CD8-positive, alpha-beta memory T cell (primary cell): ENCODE measurements at places on chromosomes 7 and 10. TPM values are rescaled to one million over a fixed set of nuclear protein-coding genes. Genes with fewer than 3 reads are reported as not detected.
A peak's percentile ranks its signal among the peaks of the same experiment; 100 is the strongest.

- DNase-seq, result no peak
Measured at GRCh38 chr10:44895280-44895679, 15.9 kb upstream of the TMEM72 start.

DNA sequence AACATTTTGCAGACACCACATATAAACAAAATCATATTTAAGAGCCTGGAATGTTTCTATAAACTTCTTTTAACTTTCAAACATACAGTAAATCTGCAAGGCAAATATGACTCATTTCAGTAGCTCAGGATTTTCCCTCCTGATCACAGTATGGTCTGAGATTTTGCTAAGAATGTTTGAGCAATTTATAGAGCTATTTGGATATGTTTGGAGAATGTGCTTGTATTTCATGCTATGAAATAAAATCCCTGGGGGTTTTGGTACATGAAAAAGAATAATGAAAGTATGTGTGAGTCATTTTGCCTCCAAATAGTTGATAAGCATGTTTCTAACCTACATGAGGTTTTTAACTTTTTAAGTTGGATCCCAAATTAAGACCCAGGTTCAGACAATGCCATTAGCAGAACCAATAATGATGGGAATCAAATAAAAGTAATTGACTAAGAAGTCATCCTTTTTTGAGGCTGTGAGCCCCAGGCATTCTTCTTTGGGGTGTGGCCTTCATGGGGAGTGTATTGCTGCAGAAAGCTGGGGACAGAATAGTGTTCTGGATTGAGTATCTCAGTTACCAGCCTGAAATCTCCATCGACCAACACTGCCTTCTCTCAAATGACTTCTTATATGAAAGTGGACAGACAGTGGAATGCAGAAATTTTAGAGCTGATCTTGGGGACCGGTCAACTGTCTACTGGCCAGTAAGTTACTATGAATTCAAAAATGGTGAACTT is 66.1 kb upstream of the AGBL3 start:
- no peak for DNase-seq

GRCh38 chr7:33516568-33516967 is 387.2 kb downstream of the BBS9 start:
- DNase-seq, result no peak

GRCh38 chr7:146683439-146683838 is 566.8 kb downstream of the CNTNAP2 start:
- no peak for DNase-seq

- DNase-seq, result no peak
Measured at GRCh38 chr7:82131215-82131614, 312.4 kb downstream of the CACNA2D1 start.

DNA sequence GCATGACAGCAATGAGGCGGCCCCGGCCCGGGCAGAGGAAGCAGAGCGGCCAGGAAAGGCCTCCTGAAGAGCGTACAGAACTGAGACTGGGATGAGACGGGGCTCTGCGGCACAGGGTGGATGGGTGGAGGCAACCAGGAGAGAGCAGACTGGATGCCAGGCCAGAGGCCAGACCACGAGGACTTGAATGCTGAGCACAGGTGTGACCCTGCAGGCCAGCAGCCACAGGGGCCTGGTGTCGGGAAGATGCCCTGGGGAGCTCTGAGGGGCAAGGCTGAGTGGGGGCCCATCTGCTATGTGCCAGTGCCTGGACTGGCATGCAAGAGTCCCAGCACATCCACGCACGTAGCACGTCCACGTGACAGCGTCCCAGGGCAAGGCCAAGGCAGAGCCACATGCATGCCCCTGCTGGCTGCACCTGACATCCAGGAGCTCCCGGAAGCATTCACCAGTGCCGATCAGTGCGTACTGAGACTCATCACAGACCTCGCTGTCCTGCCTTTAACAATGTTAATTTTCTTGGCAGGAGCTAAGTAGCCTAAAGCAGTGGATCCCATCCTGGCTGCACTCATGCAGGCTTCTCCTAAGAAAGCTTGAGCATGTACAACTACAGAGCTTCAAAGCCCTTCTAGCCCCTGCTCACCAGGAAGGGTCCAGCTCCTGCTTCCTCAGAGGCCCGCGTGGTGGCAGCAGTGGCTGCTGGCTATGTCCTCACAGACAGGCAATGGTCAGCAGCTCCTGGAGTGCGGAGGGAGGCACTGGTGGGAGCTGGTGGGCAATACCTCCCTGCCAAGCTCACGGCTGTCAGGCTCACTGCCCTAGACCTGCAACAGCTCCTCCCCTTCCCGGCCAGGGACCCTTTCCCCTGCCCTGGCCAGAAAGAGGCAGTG is 18.0 kb downstream of the GRID1 start:
- no peak for DNase-seq

DNA sequence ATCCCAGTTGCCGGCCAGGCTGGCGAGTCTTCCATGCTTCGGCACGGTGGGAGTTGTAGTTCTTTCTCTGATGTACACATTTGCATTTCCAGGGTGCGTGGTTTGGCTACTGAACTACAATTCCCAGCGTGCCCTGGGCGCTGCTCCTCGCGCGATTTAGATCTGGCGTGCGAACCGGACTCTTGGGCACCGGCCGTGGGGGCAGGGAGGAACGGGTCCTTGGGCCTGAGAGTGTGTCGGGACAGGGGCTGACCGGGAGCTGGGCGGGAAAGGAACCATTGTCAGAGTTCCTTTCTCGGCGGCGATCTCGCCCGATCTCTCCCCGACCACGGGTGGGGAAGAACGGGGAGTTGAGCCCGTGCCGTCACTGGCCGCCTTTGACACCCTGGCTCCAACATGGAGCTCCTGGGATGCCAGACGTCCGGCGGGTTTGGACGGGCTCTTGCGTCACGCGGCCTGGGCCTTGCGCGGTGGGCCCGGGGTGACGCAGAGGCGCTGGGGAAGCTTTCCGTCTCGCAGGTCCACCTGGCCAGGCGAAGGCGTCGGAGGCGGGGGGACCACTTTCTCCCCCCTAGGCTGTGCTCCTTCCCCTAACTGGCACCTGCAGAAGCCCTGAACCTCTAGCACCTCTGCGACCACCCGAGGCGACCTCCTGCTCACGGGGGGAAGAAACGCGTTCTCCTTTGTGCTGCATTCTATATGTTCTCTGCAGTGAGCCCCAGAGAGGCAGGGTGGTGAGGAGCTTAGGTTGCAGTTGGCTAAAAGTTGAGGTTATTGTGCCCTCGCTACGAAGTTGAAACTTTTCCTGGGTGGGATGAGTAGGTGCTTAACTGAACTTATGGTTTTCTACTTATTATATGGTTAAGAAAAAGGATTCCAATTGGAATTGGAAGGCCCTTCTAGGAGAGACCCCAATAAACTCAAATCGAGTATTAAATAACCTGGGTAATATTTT is 824 bp downstream of the IFRD1 start:
- peak; percentile 88 for DNase-seq

- DNase-seq, result no peak
Measured at GRCh38 chr10:77479586-77479985, 158.0 kb downstream of the KCNMA1 start.

- no peak for DNase-seq
Measured at GRCh38 chr10:114078346-114078745, 34.7 kb downstream of the ADRB1 start.

GRCh38 chr7:150952331-150953050 is 25.6 kb downstream of the KCNH2 start:
- DNase-seq, result no peak

GRCh38 chr7:134703782-134704181 is 57.1 kb downstream of the BPGM start:
- no peak for DNase-seq

DNA sequence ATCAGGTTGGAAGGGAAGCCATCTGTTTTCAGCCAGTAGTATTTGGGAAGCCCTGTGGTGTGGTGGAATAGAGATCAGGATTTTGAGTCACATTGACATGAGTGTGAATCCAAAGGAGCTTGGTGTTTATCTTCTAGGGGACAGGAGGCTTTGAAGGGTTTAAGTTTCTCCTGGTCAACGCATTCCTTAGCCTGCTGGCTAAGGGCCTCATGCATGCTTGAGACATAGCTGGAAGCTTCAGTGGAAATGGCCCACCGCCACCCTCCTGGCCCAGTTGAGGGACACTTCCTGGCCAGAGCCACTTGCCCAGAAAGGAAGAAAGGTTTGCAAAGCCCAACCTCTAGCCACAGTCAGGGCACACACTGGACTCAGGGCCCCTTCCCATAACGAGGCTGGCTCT is 70.9 kb downstream of the CDK1 start:
- DNase-seq, result no peak

DNA sequence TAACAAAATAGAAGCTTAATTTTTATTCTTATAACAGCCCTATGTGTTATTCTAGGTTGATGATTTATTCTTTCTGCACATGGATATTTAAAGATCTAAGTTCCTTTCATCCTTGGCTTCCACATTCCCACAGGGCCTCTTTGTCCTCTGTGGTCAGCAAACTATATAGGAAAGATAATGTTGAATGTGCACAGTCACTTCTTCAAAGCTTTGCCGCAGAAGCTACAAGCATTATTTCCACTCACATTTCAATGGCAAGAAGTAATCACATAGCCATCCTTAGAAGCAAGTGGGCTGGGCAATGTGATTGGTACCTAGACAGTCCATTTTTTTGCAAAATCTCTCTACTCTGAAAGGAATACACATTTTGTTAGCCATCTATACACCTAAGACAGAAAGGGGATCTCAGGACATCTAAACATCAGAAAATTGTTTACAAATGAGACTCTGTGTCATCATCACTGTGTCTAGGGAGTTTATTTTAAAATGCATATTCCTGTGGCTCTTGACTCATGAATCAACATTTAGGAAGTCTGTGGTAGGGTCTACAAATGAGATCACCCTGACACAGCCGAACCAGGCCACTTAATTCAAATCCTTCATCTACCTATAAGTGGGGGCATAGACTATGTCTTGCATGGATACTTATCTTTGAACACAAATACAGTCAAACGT is 1060.5 kb downstream of the XPNPEP1 start:
- no peak for DNase-seq

- DNase-seq, result no peak
Measured at GRCh38 chr7:35630024-35630972, 64.6 kb downstream of the HERPUD2 start.

DNA sequence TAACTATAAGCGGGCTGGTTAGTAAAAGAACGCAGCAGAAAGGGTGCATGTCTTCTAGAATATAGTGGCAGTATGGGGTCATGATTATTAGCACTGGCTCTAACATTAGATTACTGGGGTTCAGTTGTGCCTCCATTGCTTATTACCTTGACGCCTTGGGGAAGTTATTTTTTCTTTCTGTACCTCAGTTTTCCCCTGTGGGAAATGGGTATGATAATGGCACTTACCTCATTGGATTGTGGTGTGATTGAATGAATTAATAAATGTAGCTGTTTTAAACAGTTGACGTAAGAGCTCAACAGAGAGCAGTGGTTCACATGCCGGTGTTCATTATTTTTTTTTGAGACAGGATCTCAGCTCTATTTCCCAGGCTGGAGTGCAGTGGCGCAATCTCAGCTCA is 116.5 kb downstream of the LRRC4 start:
- no peak for DNase-seq

Gene SH2D4B
- total RNA-seq, result 0.13 TPM

Gene FAM237B
- not detected for total RNA-seq

Gene SYT15
- 0.70 TPM for total RNA-seq

Gene PLXDC2
- total RNA-seq, result 0.15 TPM

Gene HPS1
- 58.3 TPM for total RNA-seq

Gene TAS2R5
- total RNA-seq, result 0.88 TPM

Gene GNB2
- total RNA-seq, result 253 TPM

Gene IKZF5
- total RNA-seq, result 20.3 TPM

Gene STAMBPL1
- total RNA-seq, result 22.3 TPM
